Stimulated activated CD8-positive, alpha-beta memory T cell treated with anti-CD3 and anti-CD28 coated beads, Interleukin-2, amount 100 ng/mL, for 1 hour (primary cell): ENCODE measurements at places on chromosomes 16 and 17.

DNA sequence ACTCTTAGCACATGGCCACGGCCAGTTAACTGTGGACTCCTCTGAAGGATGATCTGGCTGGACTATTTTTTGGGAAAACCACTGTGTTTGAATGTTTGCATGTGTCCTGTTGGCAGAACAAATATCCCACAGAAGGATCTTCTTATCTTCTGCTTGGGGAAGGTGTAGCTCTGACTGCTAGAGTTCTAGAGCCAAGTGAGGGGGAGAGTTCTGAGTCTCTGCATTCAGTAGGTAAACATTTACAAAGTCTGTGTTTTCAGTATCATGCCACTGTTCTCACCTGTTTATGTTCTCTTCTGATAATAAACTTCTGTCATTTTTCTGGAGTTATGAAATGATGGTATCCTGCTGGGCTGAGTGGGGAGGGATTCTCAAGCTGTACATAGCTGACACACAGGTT, 241.1 kb downstream of the WWOX start:
- DNase-seq = no peak

DNA sequence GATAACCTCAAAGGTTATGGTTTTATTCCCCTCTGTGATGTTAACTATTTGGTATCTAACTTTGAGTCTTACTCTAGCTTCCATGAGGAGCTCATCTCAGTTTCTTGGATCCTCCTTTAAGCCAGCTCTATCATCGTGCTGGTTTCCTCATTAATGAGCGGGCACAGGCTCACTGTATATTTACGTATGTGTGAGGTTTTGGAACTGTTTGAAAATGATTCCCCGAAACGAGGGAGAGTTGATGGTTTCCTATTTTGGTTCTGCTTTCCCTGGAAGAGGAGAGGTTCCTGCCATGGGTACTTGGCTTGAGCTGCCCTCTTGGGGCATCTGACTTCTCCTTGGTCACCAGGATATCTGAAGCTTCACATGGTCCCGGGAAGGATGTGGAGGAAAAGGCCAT, 32.7 kb upstream of the PIK3R6 start:
- DNase-seq = no peak

DNA sequence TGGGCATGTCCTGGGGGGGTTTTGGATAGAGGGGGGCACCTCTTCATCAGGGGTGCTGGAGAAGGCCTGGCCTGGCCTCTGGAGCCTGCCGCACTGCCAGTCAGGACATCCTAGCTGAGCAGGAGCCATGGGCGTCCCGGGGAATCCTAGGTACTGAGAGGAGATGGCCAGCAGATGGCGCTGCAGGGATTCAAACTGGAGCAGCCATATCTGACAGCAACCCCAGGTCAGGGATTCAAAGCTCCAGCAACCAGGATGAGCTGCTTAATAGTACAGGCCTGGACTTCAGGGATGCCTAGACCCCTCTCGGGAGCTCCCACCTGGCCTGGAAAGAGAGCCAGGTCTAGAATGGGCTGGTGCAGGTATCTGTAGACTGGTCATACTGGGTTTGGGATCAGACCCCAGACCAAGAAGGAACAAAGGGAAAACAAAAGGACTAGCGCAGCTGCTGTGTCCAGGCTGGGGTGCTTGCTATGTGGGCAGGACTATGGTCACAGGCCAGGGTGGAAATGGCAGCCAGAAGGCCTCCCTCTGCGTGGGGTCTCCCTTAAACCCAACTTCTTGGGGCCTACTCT, 306.9 kb upstream of the RBFOX1 start:
- DNase-seq = no peak

- no peak for DNase-seq
These were observed 18.7 kb downstream of the RHOT1 start for GRCh38 chr17:32161029-32161428.

GRCh38 chr17:4725646-4726310, 5.5 kb upstream of the MED11 start:
- DNase-seq = no peak
